IMR-90 (cell line): ENCODE measurements at places on chromosomes 7 and 10.

GRCh38 chr10:60767424-60767823 lies 10.9 kb upstream of the CDK1 start:
- H3K27ac ChIP-seq: no peak overlapping the region
- H3K27me3 ChIP-seq: peaks cover 6% of the 10 kb centered on the region
- no peak for DNase-seq
- no peaks in the 10 kb centered on the region for H3K4me1 ChIP-seq
- no peak overlapping the region for H3K4me3 ChIP-seq
- H3K36me3 ChIP-seq: no peaks in the 10 kb centered on the region

DNA sequence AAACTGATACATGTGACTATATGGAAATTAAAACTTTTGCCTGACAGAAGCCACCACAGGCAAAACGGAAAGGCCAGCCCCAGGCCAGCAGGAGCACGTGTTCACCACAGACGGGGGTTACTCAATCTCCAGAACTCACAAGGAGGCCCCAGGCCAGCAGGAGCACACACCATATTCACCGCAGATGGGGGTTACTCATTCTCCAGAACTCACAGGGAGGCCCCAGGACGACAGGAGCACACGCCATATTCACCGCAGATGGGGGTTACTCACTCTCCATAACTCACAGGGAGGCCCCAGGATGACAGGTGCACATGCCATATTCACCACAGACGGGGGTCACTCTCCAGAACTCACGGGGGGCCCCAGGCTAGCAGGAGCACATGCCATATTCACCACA lies 61.5 kb downstream of the NKX6-2 start:
- H3K36me3 ChIP-seq: peaks cover 5% of the 10 kb centered on the region
- peak; percentile 72 for DNase-seq
- no peak overlapping the region for H3K4me3 ChIP-seq

DNA sequence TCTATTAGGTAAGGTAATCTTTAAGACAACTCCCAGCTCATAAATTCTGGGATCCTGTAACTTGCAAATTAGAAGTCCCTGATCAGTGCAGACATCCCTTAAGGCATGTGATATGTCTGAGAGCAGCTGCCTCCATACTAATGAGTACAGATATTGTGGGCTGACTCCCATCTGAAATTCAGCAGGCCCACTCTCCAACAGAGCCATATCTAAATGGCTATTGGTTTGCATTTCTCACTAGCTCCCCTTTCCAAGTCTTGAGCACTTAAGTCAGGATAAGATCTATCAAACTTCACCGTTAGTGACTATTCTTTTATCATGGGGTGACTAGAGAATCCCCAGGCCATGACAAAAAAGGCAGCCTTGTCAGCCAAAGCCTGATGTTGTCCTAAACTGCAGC lies 785.4 kb downstream of the IPMK start:
- H3K4me1 ChIP-seq: no peaks in the 10 kb centered on the region
- H3K27me3 ChIP-seq: no peaks in the 10 kb centered on the region
- H3K4me3 ChIP-seq: no peak overlapping the region
- H3K27ac ChIP-seq: no peak overlapping the region
- no peak for DNase-seq
- H3K36me3 ChIP-seq: no peaks in the 10 kb centered on the region

GRCh38 chr10:112024079-112024478 lies 159.5 kb downstream of the GPAM start:
- no peak overlapping the region for H3K4me3 ChIP-seq
- no peaks in the 10 kb centered on the region for H3K36me3 ChIP-seq
- no peak for DNase-seq
- no peaks in the 10 kb centered on the region for H3K4me1 ChIP-seq
- no peak overlapping the region for H3K27ac ChIP-seq
- no peaks in the 10 kb centered on the region for H3K27me3 ChIP-seq

DNA sequence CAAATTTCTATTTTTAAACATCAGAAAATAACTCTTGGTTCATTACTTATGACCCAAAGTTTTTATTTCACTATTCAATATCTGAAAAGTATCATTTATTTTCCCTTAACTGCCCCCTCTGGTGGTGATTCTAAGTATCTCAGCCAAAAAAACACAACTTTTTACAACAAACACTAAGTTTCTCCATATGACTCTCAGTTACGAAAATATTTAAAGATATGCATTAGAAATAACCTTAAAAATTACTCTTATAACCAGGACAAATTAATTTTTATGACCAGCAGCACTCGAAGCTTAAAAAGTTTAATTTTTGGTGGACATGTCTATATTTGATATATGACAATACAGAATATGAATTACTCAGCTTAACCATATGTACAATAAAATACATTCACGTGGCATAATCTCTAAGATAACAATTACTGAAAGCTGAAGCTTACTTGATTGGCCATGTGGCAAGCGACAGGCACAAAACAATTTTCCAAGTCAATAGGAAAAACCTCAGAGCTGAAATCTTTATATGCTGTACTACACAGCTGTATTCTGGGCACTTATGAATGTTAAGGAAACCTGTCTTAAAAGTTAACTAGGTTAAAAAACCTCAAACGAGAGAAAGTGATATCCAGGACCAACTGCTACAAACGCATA lies 2.3 kb downstream of the HNRNPA2B1 start:
- DNase-seq: no peak
- no peaks in the 10 kb centered on the region for H3K27me3 ChIP-seq
- H3K4me1 ChIP-seq: peaks cover 5% of the 10 kb centered on the region
- H3K4me3 ChIP-seq: peak overlapping the region; percentile 81

GRCh38 chr10:124155781-124156435 lies 62.5 kb upstream of the CHST15 start:
- no peak overlapping the region for H3K27ac ChIP-seq
- no peak overlapping the region for H3K4me3 ChIP-seq
- H3K36me3 ChIP-seq: no peaks in the 10 kb centered on the region
- H3K4me1 ChIP-seq: peaks cover 15% of the 10 kb centered on the region; the same call in 1 of the 2 replicates

- peaks cover 12% of the 10 kb centered on the region for H3K4me1 ChIP-seq
- DNase-seq: peak; percentile 89
- peak overlapping the region; percentile 90 for H3K27ac ChIP-seq
- peaks cover 27% of the 10 kb centered on the region for H3K36me3 ChIP-seq
Measured at GRCh38 chr7:100584683-100585510, 1.0 kb downstream of the LRCH4 start.

DNA sequence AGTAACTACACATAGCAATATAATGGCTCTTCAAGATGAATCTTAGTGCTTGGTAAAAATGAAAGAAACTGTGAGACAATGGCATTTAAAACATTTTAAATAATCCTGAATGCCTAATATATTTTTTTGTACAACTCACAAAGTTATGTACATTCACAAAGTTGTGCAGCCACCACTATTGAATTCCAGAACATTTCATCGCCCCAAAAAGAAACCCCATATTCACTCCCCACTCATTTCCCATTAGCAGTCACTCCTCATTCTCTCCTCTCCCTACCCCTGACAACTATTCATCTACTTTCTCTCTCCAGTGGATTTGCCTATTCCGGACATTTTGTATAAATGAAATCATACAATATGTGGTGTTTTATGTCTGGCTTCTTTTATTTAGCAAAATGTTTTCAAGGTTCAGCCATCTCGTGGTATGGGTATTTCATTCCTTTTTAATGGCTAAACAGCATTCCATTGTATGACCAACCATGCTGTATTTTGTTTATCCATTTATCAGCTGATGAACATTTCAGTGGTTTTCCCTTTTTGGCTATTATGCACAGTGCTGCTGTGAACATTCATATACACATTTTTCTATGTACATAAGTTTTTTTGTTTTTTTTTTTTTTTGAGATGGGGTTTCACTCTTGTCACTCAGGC lies 34.7 kb downstream of the ENTPD7 start:
- H3K36me3 ChIP-seq: peaks cover 35% of the 10 kb centered on the region
- H3K27ac ChIP-seq: peak overlapping the region; percentile 96
- no peak overlapping the region; the same call in 1 of the 2 replicates for H3K4me3 ChIP-seq
- peak; percentile 91 for DNase-seq
- H3K27me3 ChIP-seq: no peaks in the 10 kb centered on the region

GRCh38 chr7:44604941-44605340 lies 1.5 kb upstream of the OGDH start:
- H3K27me3 ChIP-seq: peaks cover 3% of the 10 kb centered on the region
- H3K4me1 ChIP-seq: no peaks in the 10 kb centered on the region
- DNase-seq: no peak

- DNase-seq: peak; percentile 77
- no peaks in the 10 kb centered on the region for H3K27me3 ChIP-seq
- no peaks in the 10 kb centered on the region for H3K36me3 ChIP-seq
Measured at GRCh38 chr7:105013816-105014692, at the start of gene KMT2E. Gene KMT2E (plus strand): TSS chr7:105014205. CDS start chr7:105040953, 26,748 bp downstream.

GRCh38 chr10:22427890-22428571 lies 82.7 kb downstream of the SPAG6 start:
- no peak overlapping the region for H3K27ac ChIP-seq
- no peaks in the 10 kb centered on the region for H3K36me3 ChIP-seq
- H3K27me3 ChIP-seq: no peaks in the 10 kb centered on the region; the same call in 1 of the 2 replicates
- H3K4me3 ChIP-seq: no peak overlapping the region
- peak; percentile 90 for DNase-seq

- peaks cover 5% of the 10 kb centered on the region; the same call in 1 of the 2 replicates for H3K4me1 ChIP-seq
- no peak overlapping the region for H3K4me3 ChIP-seq
- no peak overlapping the region for H3K27ac ChIP-seq
- DNase-seq: peak; percentile 65
- H3K36me3 ChIP-seq: no peaks in the 10 kb centered on the region
Measured at GRCh38 chr7:30845426-30846135, 66.1 kb upstream of the AQP1 start.

- no peak overlapping the region for H3K27ac ChIP-seq
- no peaks in the 10 kb centered on the region for H3K36me3 ChIP-seq
- H3K4me1 ChIP-seq: no peaks in the 10 kb centered on the region
- DNase-seq: no peak
- H3K27me3 ChIP-seq: no peaks in the 10 kb centered on the region
Measured at GRCh38 chr10:28169525-28169924, 133.3 kb downstream of the MPP7 start.

DNA sequence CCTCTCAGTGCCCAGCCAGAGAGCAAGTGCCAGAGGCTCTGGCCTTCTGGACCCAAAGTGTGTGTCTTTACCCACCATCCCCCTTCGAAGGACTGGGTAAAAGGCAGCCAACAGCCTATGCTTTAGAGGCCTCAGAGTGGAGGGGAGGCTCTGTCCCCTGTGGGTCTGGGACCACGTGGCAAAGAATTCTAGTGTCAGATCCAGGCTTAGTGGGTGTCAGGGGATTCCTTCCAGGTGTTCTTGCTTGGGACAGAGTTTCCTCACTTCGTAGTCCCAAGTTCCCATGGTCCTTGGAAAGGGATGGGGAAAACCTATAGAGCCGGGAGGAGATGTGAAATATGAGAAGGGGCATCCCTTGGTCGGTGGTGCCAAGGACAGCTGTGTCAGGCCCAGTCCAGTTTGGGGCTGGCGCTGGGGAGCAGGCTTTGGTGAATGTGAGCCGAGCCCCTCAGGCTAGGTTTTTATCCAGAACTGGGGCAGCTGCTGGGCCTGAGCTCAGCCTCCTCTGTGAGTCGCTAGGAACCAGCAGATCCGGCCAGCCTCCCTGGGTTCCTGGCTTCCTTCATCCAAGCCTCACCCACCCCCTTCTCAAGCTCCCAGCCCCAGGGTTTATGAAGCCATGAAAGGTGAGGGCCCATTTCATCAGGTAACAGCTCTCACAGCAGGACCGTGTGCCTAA lies 71.2 kb downstream of the C10orf105 start:
- H3K4me1 ChIP-seq: no peaks in the 10 kb centered on the region
- H3K27me3 ChIP-seq: peaks cover 51% of the 10 kb centered on the region
- H3K4me3 ChIP-seq: no peak overlapping the region
- no peak for DNase-seq
